T-helper 2 cell treated with Interferon-gamma antibody and Interleukin-4, amounts not matched to agents 5 μg/mL and 100 μg/mL, for 36 hours (primary cell): ENCODE measurements at places on chromosomes 2 and 18.

DNA sequence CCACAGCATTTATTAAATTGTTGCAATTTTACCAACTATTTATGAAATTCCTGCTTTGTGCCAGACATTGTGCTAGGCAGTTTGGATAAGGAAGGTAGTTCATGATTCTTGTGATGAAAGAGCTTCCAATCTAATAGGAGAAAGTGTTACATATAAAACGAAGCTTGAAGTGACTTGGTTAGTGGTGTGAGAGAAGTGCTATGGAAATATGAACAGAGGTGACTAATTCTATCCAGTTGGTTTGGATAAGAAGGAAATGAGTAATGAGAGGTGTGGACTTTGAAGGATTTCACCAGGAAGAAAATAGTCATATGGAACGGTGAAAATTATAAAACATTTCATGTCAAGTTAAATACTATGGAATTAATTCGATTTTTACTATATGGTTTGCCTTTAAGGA is 48.6 kb downstream of the EML6 start:
- H3K4me1 ChIP-seq = peaks cover 3% of the 10 kb centered on the region
- H3K4me3 ChIP-seq = no peak overlapping the region
- no peak overlapping the region for H3K27ac ChIP-seq
- DNase-seq = no peak
- no peaks in the 10 kb centered on the region for H3K36me3 ChIP-seq
- H3K27me3 ChIP-seq = no peaks in the 10 kb centered on the region

GRCh38 chr2:69961496-69961895 is at the start of gene ASPRV1:
Gene ASPRV1 (minus strand): TSS chr2:69961631. CDS start chr2:69961436, 195 bp downstream.
- H3K27me3 ChIP-seq = peaks cover 19% of the 10 kb centered on the region
- H3K36me3 ChIP-seq = no peaks in the 10 kb centered on the region

- H3K36me3 ChIP-seq = no peaks in the 10 kb centered on the region
- H3K4me3 ChIP-seq = no peak overlapping the region
- no peaks in the 10 kb centered on the region for H3K27me3 ChIP-seq
- DNase-seq = no peak
Observed at GRCh38 chr2:133424876-133425275, 143.4 kb downstream of the NCKAP5 start.

GRCh38 chr2:66364495-66365333 is 70.2 kb upstream of the MEIS1 start:
- H3K4me1 ChIP-seq = no peaks in the 10 kb centered on the region
- no peak overlapping the region for H3K27ac ChIP-seq
- no peak overlapping the region for H3K4me3 ChIP-seq
- H3K36me3 ChIP-seq = no peaks in the 10 kb centered on the region
- no peaks in the 10 kb centered on the region for H3K27me3 ChIP-seq
- no peak for DNase-seq

- no peaks in the 10 kb centered on the region for H3K36me3 ChIP-seq
- H3K27me3 ChIP-seq = no peaks in the 10 kb centered on the region
- no peak for DNase-seq
- no peak overlapping the region for H3K4me3 ChIP-seq
- no peak overlapping the region for H3K27ac ChIP-seq
Observed at GRCh38 chr2:239729151-239729550, 296.0 kb downstream of the NDUFA10 start.

DNA sequence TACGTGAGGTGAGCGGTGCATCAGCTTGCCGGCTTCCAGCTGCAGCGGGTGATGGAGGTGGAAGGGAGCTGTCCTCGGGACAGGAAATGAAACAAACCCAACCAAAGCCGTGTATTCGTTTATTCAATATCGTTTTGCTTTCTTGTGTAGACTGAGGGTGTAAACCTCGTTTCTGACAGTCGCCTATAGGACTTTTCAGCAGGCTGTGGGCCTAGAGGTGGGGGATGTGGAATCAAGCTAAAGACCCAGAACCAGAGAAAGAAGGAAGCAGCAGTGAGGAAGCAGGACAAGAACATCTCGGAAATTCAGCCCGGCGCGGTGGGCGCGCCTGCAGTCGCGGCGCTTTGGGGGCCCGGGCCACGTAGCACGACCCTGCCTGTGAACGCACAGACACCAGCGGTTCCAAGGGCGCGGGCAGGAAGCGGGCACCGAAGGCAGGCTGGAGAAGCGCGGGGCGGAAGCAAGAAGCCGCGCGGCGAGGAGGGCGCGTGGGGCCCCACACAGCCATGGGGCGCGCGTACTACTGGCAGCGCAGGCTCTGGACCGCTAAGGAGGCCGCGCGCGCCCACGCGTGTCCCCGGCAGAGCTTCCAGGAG is 755 bp upstream of the ATP9B start:
- DNase-seq = no peak
- peaks cover 23% of the 10 kb centered on the region for H3K27me3 ChIP-seq
- H3K4me3 ChIP-seq = peak overlapping the region; percentile 92
- H3K36me3 ChIP-seq = peaks cover 29% of the 10 kb centered on the region
- peaks cover 22% of the 10 kb centered on the region for H3K4me1 ChIP-seq

GRCh38 chr2:191931329-191931728 is 84.4 kb upstream of the CAVIN2 start:
- no peaks in the 10 kb centered on the region for H3K4me1 ChIP-seq
- peaks cover 5% of the 10 kb centered on the region for H3K27me3 ChIP-seq
- DNase-seq = no peak
- H3K4me3 ChIP-seq = no peak overlapping the region
- H3K36me3 ChIP-seq = no peaks in the 10 kb centered on the region

GRCh38 chr18:1075322-1075721 is 170.7 kb downstream of the ADCYAP1 start:
- no peak overlapping the region for H3K4me3 ChIP-seq
- DNase-seq = no peak
- H3K27me3 ChIP-seq = no peaks in the 10 kb centered on the region

- H3K4me1 ChIP-seq = peaks cover 40% of the 10 kb centered on the region
- peaks cover 47% of the 10 kb centered on the region for H3K27me3 ChIP-seq
- peak overlapping the region; percentile 51 for H3K4me3 ChIP-seq
- H3K36me3 ChIP-seq = peaks cover 36% of the 10 kb centered on the region
- no peak for DNase-seq
Observed at GRCh38 chr2:86793752-86794151, 3.0 kb upstream of the CD8A start.
